ENCODE measurements at places on chromosomes 4 and X.

- DNase-seq = no peak
These were observed 144.9 kb downstream of the FHIP1A start for GRCh38 chr4:151553874-151554273.

DNA sequence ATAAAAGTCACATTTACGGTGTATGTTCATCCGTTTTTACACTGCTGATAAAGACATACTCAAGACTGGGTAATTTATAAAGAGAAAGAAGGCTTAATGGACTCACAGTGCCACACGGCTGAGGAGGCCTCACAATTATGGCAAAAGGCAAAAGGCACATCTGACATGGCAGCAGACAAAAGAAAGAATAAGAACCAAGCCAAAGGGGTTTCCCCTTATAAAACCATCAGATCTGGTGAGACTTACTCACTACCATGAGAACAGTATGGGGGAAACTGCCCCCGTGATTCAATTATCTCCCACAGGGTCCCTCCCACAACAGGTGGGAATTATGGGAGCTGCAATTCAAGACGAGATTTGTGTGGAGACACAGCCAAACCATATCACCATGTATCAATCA lies 7.3 kb upstream of the GUCY1B1 start:
- DNase-seq = no peak

GRCh38 chr4:48570646-48571220 lies 80.7 kb downstream of the ZAR1 start:
- no peak for DNase-seq

GRCh38 chr4:125703443-125703842 lies 388.7 kb downstream of the FAT4 start:
- no peak for DNase-seq

GRCh38 chr4:113154281-113154680 lies 104.8 kb downstream of the ANK2 start:
- no peak for DNase-seq

DNA sequence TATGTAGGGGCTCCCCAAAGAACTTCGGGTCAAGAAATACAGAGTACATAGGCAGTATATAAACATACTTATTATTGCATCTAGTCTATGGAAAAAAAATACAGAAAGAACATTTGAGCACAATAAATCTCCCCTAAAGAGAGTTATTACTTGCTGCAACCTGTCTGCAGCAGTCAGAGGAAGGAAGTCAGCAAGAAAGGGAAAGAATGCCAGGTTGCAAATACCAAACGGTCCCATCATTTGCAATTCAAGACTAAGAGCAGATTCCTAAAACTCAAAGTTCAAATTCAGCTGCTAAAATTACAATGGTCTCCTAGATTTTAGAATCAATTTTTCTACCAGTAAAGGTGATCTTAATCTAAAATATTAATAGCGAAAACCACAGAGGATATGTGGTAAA lies 236.2 kb upstream of the NUDT6 start:
- no peak for DNase-seq

- no peak for DNase-seq
These were observed 570.7 kb downstream of the PCDH7 start for GRCh38 chr4:31290836-31291235.

GRCh38 chrX:153537526-153538295 lies 20.3 kb downstream of the ATP2B3 start:
- no peak for DNase-seq

DNA sequence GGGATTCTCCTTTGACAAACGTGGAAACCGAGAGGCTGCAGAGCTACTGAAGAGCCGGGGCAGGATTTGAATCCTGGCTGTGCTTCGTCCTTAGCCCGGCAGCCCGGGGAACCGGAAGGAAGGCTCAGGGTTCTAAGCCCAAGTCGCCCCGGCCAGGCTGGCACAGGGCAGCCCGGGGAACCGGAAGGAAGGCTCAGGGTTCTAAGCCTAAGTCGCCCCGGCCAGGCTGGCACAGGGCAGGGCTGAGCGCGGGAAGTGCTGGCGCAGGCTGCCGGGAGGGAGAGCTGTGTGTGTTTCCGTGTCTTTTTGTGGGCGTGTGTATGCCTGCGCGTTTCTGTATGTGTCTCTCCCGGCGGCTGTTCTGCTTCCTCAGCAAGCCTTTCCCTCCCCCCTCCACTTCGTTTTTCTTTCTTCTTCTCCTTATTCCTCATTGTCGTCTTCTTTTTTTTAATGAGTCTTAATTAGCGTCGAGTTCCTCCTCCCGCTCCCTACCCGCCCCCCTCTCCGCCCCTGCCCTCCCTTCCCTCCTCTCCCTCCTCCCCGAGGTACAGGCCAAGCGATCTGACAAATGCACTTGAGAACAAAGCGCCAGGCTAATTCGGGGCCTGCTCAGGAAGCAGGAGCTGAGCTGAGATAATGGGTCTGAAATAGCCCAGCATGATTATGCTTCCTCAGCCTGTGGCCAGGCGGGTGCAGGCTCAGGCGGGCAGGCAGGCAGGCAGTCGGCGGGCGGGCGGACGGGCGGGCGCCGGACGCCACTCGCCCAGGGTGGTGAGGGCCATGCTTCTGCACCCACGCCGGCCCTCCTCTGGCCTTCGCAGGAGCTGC lies 65.9 kb downstream of the EFNB1 start:
- peak; percentile 7 for DNase-seq

- DNase-seq = no peak
These were observed 586.5 kb upstream of the TENM3 start for GRCh38 chr4:181656748-181657147.

- DNase-seq = no peak
These were observed 802.8 kb downstream of the FSTL5 start for GRCh38 chr4:161360982-161361381.

DNA sequence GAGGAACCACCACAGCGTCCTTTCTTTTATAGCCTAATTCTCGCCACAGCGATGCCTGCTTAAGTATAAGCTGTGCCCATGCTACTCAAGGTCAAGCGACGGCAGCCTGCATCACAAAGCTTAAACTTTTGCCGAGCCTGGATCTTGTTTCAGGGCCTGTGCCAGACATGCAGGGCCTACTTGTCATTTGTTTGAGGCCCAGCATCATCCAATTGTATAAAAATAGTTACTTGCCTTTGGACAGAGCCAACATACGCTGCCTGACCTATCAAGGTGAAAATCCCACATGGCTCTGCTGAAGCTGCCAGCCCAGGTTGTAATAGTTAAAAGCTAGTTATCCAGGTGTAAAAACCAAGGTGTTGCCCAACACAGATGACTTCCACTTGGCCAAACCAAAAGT lies 107.1 kb downstream of the TMEM131L start:
- DNase-seq = no peak

GRCh38 chrX:53244610-53245009 lies 19.6 kb upstream of the KDM5C start:
- no peak for DNase-seq

DNA sequence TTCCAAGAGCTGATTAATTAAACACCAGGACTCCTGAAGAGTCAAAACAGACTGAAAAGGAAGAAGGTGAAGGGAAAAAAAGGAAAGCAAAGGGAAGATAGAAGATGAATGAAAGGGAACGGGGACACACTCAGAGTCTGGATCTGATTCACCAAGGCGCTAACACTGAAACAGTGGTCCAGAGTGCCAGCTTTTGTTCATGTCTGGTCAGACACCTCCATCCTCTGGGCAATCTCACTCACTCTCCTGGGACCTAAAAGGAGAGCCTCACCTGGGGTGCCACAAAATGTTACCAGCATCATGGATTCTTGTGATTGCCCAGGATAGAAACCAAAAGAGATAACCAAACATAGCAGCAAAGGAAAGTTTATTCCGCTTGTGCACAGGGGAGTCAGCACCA lies 120.3 kb upstream of the AFF2 start:
- no peak for DNase-seq

DNA sequence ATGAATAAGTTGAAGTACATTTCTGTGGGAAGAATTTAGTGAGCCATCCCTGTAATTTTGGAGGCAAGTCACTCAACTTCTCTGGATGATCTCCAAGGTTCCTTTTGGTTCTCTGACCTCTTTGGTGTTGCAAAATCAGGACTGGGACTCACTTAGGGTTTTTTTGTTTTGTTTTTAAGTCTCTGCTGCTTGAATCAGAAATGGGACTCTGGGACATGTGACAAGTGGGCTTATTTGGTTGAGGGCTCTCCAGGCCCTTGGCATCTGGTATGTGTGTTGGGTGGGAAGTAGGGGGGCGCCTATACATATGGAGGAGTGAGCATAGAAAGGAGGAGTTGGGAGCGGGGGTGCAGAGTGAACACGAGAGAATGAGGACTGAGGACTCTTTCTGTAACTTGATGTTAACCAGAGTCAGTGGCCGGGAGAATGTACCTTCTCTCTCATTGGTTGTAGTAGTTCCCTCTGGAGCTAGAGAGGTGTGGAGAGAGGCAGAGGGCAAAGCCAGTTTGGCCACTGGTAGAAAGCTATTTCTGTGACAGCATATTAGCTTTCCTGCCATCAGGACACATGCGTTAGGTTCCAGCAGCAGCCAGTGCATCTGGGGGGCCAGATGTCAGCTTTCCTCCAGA lies 1.9 kb downstream of the ARHGAP10 start:
- DNase-seq = no peak

GRCh38 chr4:121199742-121200561 lies 35.8 kb upstream of the TNIP3 start:
- no peak for DNase-seq

DNA sequence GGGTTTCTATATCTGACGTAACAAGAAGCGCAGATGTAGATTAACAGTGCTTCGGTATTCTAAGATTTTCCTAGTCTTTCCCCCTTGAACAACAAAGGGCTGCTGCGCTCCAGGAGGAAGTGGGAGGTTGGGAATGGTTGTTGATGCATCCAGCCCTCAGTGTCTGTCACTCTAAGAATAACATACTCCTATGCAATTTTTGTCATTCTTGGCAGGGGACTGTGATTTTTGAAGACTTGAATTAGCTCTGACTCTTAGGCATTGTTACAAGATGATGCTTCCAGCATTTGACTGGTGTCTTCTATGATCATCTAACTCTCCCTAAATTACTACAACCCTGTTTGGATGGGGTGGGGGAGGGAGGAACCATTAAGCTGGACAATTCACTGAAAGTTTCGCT lies 394.2 kb downstream of the ARHGAP24 start:
- DNase-seq = no peak

DNA sequence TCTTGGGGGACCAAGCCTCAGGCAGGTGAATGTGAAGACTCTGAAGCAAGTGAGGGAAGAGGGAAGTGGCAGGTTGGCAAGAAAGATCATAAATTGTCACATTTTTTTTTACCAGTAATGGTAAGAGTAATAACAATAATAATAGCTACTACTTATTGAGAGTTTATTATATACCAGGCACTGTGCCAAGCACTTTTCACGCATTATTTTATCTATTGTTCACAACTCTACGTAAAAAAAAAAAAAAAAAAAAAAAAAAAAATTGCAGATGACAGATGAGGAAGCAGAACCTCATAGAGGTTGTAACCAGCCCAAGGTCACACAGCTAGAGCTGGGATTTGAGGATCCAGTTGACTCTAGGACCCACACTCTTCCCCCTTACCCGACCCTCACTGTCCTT lies 40.9 kb downstream of the TSC22D3 start:
- no peak for DNase-seq

- DNase-seq = no peak
These were observed 34.3 kb downstream of the GPC4 start for GRCh38 chrX:133380711-133381619.

- DNase-seq = no peak
These were observed 628 bp downstream of the SCLT1 start for GRCh38 chr4:129092631-129093190.

DNA sequence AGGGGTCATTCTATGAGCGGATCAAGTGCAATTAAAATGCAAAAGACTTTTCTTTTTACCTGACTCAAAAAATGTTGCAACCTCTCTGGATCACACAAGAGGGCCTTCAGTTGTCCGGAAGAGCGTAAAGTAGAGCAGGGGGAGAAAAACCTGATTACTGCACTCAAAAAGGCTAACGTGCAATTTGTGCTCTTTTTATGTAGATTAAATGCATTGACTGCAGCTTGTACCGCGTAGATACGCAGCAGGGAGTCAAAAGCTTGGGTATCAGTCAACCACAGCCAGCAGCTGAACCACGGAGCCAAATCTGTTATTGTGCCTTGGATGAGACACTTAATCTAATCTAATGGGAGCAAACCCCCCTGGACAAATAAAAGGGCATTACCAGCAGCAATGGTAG lies 107.3 kb upstream of the RAI2 start:
- DNase-seq = no peak

GRCh38 chr4:28391877-28392276 lies 1531.2 kb downstream of the STIM2 start:
- no peak for DNase-seq

GRCh38 chr4:25131381-25131780 lies 28.9 kb downstream of the SEPSECS start:
- no peak for DNase-seq

DNA sequence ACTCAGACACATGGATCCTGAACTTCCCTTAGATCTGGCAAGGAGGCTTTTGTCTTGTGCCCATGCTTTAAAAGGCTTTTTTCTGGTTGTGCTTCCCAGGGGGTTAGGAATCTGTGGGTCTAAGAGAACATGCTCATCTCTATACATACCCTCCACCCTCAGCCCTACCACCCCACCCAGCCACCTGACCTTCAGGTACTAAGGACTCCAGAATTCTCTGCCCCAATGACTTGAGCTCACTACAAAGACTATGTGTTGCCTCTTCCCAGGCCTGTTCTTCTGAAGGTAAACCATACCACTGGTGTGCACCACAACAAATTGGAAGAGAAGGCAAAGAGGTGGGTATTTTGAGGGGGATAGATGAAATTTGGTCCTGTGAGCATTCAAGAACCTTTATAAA lies 167.3 kb upstream of the ETNPPL start:
- no peak for DNase-seq

GRCh38 chrX:135707880-135708279 lies 5.6 kb upstream of the CT45A1 start:
- peak; percentile 12 for DNase-seq

GRCh38 chrX:43860646-43861370 lies 21.4 kb downstream of the MAOB start:
- DNase-seq = no peak

DNA sequence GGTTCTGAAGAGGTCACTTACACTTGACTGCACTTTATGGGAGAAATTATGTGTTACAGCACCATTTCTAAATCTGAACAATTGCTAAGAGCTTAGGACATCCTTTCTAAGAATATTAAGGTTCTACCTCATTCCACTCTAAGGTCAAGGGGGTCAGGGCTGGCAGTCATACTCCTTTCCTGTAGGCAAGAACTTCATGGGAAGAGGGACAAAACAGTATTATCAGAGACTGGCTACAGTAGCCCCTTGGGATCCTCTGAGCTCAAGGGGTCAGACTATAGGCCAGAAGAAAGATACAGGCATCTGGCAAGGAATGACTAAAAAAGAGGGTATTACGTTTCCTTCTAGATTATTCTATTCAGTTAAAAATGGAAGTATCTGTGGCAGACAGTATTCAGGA lies 115.1 kb downstream of the RASL11B start:
- DNase-seq = no peak

DNA sequence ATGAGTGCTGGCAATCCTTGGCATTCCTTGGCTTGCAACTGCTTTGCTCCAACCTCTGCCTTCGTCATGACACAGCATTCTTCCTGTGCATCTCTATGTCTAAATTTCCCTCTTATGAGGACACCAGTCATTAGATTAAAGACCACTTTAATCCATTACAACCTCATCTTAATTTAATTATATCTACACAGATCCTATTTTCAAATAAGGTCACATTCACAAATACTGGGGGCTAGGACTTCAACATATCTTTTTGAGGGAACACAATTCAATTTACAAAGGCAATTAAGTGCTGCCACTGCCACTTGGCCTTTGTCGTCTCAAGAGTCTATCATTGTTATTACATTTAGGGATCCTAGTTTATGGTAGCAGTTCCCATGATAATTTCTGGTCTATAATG lies 163.7 kb upstream of the PPP1R2C start:
- DNase-seq = no peak
